ENCODE measurements at places on chromosomes 4 and X. TPM values are rescaled to one million over a fixed set of nuclear protein-coding genes. Genes with fewer than 3 reads are reported as not detected.

The GC gene
- total RNA-seq: 5.5 TPM

The MAGEA2B gene
- not detected for total RNA-seq

The TRAM1L1 gene
- not detected for total RNA-seq

The ADH1A gene
- total RNA-seq: not detected

DNA sequence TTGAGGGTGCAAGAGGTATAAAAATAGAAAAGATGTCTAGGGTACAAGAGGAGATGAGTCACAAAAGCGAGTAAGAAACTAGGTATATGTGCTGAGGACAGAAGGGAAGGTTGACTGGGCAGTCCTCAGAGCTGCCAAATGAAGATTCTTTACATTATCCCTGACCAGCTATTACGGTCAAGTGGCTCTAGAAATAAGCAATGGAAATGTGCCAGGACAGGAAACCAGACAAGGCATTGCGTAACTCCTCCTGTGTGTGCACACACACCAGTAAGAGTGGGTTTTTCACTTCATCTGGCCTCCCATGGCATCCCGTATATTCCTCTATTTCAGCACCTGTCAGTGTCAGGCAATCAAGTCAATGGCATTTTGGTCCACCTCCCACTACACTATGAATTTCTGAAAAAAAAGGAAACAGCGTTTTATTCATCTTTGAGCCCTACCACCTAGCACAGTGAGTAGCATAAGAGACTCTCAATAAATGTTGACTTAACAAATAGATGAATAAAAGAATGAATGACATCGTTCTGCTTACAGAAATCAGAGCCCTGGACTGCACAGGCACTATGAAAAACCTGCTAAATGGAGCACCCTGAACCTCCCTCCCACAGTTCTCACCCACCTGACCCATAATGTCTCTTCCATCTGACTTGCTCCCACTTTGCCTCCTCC is 62.6 kb upstream of the KLF3 start:
- H3K27ac ChIP-seq: no peak overlapping the region
- peaks cover 12% of the 10 kb centered on the region for H3K4me1 ChIP-seq
- no peaks in the 10 kb centered on the region for H3K36me3 ChIP-seq
- no peaks in the 10 kb centered on the region for H3K27me3 ChIP-seq
